Inflammatory macrophage treated with lipopolysaccharide for 1 hour (primary cell): ENCODE measurements at places on chromosomes 6 and 20.
A peak's percentile ranks its signal among the peaks of the same experiment; 100 is the strongest.

- no peak for DNase-seq
These were observed 41.4 kb upstream of the CDH22 start for GRCh38 chr20:46349742-46350056.

GRCh38 chr20:4802527-4802926 lies 80.8 kb downstream of the PRND start:
- peak; percentile 64 for DNase-seq

DNA sequence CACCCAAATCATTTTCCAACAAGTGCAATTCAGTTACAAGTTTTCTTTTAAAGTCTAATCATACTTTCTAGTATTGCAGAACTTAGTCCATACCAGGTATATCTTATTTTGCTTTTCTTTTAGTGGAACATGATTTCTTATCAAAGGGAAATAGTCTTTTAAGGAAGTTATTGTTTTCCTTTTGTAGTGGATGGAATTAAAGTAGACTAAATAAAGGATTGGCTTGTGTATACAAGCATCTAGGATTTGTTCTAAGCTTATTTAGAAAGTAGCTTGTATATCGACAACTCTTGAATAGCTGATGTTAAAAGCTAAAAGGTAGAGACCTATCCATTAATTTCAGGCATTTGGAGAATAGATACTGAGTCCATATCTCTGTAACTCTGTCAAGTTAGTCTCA lies 14.8 kb downstream of the DCBLD1 start:
- no peak for DNase-seq

DNA sequence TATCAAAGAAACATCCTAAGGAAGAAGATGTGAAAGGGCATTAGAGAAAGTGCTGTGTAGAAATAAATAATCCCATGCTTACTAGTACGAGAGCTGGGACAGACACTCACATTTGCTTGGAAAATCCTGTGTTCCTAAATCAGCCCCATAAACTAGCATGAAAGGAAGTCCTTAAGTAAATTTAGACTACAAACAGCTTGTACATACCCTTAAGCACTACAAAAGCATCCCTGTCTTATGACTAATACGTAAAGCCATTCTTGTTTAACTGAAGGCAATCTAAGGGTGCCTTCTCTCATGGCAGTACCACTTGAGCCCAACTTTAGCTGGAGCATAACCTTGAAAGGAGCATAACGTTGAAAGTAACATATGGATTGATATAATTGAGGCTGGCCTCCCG lies 15.4 kb upstream of the FOXQ1 start:
- DNase-seq: no peak

- no peak for DNase-seq
These were observed 35.1 kb upstream of the PCMTD2 start for GRCh38 chr20:64220420-64220819.

DNA sequence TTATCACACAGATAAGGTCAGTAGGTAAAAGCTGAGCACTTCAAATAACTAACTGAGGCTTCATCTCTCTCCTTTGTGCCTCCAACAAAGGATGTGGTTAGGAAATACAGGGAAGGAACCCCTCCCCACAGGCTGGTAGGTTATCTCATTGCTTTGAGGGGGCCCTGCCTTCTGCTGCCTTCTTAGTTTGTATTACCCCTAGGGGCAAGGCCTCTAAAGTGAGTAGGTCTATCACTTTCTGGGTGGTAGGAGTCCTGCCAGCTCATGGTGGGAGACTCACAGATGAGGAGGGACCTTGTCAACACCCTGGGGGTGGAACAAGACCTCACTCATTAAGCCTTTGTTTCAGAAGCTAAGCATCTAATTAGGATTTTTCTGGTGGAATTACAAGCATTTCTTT lies 34.6 kb downstream of the EDN1 start:
- no peak for DNase-seq

DNA sequence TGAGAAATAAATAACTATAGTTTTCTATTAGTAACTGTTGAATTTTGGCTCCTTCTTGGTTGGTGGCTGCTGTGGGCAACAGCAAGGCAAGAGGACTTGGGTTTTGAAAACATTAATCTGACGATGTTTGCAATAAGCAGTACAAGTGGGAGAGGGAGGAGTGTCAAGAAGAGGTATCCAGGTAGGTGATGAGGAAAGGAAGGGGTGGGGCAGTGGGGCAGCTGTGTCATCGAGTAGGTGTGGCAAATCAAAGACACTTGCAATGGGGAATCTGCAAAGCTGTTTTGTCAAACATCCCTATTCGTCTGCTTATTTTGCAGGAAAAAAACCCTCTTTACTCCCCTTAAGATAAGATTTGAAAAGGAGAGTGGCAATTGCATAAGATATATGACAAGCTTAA lies 171.9 kb upstream of the MAP3K7 start:
- no peak for DNase-seq

- DNase-seq: no peak
These were observed 165.5 kb downstream of the BACH2 start for GRCh38 chr6:90131125-90131524.

GRCh38 chr6:158938811-158939254 lies 61.2 kb downstream of the RSPH3 start:
- DNase-seq: peak; percentile 10

- DNase-seq: no peak
These were observed 14.9 kb downstream of the NEDD9 start for GRCh38 chr6:11217360-11218101.

DNA sequence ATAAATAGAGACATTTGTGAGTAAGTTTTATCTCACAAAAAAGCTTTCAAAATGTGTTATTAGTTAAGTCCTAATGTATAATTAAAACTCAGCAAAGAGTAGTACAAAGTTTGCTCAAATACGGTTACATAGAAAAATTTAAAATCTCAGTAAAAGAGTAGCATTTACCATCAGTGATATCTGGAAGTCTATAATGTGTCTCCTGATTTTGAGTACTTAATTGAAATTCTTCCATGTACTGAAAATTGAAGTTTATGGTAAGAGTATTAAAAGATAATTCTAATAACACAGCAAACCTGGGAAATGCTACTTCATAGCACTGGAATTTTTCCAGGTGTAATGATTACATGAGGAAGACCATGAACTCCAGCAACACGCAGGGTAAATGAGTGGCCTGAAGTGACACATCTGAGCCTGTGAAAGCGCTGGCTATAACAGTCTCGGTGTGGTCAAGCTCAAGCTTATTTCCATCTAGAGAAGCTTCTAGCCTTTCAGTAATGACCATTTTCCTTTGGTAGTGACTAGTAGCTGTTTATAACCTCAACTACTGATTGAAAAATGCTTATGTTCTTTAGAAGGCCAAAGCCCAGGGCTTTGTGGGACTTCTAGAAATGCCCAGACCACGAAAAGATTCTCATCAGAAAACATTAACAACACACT lies 203.2 kb downstream of the ISM1 start:
- no peak for DNase-seq

GRCh38 chr20:6164421-6165341 lies 41.9 kb upstream of the FERMT1 start:
- no peak for DNase-seq

DNA sequence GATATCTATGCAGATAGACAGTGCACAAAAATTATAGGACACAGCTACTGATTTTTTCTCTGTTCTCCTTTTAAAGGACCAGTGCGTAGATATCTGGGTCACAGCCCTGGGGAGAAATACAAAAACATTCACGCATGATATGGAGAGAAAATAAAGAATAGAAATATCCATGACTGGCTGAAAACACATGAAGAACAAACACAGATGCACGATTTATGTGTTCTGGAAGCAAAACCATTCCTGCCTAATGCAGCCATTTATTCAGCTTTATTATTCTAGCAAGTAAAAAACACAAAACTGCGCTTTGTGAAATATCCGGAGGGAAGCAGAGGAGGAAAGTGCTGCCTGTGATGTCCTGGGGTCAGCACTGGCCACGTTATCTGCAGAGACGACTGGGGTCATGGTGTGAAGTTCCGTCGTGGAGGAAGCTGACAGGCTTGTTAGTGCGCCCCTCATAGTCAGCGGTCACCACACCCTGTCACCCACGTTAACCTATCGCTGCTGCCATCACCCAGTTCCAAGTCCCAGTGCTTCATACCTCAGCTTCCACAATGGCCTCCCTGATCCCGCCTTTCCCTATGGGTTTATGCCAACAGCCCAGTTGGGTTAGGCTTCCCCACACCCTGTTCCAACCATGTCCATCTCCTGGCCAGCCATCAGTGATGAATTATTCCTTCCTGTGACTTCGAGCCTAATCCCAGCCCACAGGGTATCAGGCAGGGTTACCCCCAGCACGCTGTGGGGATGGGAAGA lies 86.6 kb upstream of the RPS6KA2 start:
- no peak for DNase-seq

GRCh38 chr6:163971841-163972838 lies 557.6 kb downstream of the QKI start:
- no peak for DNase-seq

- no peak for DNase-seq
These were observed 57.4 kb upstream of the PRSS16 start for GRCh38 chr6:27190126-27190525.

- DNase-seq: peak; percentile 54
These were observed 16.9 kb downstream of the TDRD6 start for GRCh38 chr6:46704562-46704961.

GRCh38 chr6:75932067-75932466 lies 140.4 kb downstream of the IMPG1 start:
- no peak for DNase-seq

GRCh38 chr20:59597240-59597639 lies 7.1 kb upstream of the PHACTR3 start:
- DNase-seq: no peak

- DNase-seq: no peak
These were observed 8.4 kb upstream of the ZSWIM1 start for GRCh38 chr20:45872626-45873025.

- no peak for DNase-seq
These were observed 108.8 kb downstream of the FAM120B start for GRCh38 chr6:170415318-170415717.

DNA sequence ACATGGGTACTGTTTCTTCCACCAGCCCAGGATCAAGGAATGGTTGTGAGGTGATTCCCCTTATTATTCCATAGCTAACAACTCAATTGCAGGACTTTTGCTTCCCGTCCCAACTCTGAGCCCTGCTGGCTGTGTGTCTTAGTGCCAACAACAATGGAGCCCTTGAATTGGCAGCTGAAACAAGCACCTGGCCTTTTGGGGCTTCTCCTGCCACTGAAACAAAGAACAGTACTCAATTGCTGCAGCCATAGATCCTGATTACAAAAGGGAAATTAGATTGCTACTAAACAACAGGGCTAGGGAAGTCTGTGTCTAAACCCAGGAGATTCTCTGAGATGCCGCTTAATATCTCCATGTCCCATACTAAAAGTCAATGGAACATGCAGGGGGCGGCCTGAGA lies 61.3 kb upstream of the CARMIL1 start:
- no peak for DNase-seq

DNA sequence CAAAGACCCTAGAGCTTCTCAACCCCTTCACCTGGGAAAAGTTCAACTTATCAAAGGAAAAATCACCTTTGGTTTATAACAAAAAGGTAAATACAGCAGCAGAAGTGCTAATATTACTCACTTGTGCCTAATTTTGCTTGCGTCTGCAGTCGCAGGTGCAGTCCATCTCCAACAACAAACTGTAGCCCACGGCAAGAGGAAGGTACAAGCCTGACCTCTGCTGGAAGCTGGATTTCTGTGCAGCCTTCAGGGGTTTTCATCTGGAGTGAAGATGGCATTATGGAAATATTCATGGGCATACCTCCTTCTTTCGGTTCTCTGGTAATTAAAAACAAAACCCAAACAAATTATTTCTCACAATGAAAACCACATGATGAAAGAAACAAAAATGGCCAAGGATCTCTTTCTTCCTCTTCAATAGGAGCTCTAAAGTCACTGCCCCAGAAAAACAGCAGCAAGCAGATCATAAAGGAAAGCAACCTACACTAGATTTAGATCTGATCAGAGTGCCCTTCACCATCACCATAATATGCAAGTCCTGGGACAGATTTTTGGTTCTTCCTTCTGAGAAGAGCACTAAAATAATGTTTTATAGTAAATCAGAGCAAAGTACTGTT lies 7.8 kb downstream of the UBE3D start:
- DNase-seq: peak; percentile 26

GRCh38 chr6:7246401-7247178 lies 66.4 kb downstream of the SSR1 start:
- no peak for DNase-seq

- DNase-seq: no peak
These were observed 86.2 kb downstream of the ANKRD60 start for GRCh38 chr20:58141971-58142842.

DNA sequence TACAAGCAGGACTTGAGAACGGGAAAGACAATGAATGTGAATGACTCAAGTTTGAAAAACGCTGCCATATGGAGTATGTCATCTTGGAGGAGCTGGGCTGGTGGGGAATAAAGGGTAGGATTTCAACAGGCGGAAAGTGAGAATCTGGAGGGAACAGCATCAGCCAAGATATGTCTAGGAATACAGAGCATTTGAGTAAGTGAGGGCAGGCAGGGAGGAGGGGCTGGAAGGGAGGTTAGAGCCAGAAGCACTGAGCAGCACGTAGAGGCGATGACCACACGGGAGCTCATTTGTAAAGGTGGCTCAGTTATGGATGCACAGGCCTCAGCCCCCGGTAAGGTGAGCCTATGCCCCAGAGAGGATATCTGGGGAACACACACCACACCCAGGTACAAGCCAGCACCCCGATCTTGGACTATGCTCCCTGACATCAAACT lies 115.1 kb downstream of the ZMYND8 start:
- DNase-seq: no peak

- peak; percentile 76 for DNase-seq
These were observed 18.6 kb upstream of the FOXO3 start for GRCh38 chr6:108541843-108542759.

DNA sequence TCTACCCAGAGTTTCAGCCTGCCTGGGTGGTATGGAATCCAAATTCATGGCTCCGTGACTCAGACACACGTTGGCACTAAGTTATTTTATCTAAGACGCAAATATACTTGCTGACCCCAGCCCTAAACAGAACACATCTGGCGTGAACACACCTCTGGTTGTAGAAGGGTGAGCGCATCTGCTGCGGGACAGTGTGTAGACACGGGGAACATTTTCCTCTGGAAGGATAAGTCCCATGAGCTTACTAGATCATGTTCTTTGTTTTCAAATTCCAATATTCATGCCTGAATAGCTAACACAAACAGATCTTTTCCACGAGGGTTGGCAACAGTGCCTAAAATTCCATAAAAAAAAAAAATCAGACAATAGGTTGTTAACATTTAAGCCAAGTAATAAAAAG lies 87.8 kb downstream of the TMEM170B start:
- no peak for DNase-seq

DNA sequence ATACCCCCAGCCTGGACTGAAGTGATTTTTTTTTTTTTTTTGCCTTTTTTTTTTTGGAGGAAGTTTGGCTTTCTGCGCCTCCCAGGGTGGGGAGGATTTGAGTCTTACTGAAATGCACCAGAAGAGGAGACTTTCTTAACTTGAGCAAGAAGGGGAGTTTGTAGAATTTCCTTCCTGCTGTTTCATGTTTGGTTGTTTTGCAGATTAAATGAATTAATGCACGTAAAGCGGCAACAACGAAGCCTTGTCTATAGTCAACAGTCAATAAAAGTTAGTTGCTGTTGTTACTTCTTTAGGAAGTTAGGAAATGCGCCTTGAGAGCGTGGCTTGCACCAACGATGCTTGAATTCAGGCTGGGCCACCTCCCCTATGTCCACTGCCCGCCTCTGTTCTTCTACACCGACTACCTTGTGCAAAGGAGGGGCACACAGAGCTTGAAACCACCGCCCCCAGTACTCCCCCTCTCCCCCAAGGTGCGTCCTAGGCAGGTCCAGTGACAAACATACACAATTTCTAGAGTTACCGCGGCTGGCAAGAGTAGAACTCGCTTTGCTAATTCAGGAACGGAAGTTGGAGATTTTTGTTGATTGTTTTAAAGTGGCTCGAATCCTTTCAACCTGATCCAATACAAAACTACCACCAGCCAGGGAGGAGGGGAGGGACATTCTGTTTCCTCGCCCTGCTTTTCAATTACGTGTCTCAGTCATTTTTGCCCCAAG lies 830 bp upstream of the CYP24A1 start:
- peak; percentile 55 for DNase-seq
